CD4-positive, alpha-beta memory T cell (primary cell): ENCODE measurements at places on chromosomes 7 and 10. TPM values are rescaled to one million over a fixed set of nuclear protein-coding genes. Genes with fewer than 3 reads are reported as not detected.

- DNase-seq = no peak
Observed at GRCh38 chr7:108132551-108133265, 2.5 kb upstream of the LAMB4 start.

GRCh38 chr10:25766213-25766612 is 167.8 kb upstream of the MYO3A start:
- no peak for DNase-seq

- DNase-seq = no peak
Observed at GRCh38 chr10:24444337-24444736, 235.4 kb downstream of the KIAA1217 start.

The SYCE1 gene
- 0.91 TPM for polyA plus RNA-seq

DNA sequence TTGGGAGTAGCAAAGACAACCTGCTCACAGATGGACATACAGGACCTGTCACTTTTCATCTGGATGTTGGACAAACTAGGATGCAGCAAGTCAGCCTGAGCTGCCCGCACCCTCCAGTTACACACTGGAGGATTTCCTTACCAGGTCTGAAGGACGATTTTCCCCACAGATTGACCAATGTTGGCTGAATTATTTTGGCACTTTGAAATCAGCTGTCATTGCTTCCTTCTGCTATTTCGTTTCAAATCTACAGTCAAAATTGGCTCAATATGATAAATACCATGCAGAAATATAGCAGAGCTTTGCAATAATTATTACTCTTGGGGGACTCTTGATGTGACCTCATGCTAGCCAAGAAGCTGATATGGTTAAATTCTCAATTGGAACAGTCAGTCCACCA is 2.5 kb downstream of the CLRN3 start:
- no peak for DNase-seq

GRCh38 chr10:114541081-114541796 is 116.8 kb downstream of the ABLIM1 start:
- DNase-seq = peak; percentile 90

DNA sequence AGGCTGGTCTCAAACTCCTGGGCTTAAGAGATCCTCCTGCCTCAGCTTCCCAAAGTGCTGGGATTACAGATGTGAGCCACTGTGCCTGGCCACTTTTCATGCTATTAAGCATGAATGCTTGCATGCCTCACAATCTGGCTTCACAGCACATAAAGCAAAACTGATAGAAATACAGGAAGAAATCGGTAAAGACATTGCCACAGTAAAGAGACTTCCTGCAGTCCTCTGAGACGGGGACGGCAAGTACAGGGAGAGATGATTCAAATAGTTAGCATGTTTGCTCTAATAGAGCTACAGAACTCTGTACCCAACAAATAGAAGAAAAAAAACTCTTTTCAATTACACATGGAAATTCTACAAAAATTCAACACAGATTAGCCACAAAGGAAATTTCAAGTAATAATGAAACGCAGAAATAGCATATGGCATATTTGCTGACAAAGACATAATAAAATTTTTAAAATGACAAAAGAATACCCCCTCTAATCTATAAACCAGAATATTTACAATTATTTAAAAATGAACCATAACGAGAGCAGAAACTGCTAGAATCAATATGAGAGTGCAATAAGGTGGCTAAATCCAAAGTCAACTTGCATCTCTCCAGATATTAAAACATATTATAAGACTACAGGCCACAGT is 32.3 kb downstream of the CARD11 start:
- DNase-seq = no peak

- no peak for DNase-seq
Observed at GRCh38 chr7:1806354-1806753, 136.3 kb downstream of the ELFN1 start.

DNA sequence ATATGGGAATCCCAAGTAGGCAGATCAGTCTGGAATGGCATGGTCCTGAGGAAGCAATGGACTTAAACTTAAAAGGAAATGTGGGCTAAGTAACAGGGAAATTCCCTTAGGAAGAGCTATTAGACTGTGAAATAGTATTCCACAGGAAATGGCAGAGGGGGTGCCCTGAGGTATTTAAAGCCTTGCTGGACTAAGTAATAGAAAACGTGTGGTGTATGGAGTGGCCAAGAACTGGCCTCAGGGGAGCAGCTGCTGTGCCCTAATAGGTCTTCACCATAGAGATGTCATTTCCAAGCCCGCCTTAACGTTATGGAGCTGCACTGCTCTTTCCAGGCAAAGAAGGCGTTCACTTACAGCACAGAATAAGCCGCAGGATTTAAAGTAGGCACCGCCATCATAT is 365.2 kb upstream of the ZMIZ1 start:
- no peak for DNase-seq

- no peak for DNase-seq
Observed at GRCh38 chr7:116229366-116229765, 19.0 kb downstream of the TES start.

DNA sequence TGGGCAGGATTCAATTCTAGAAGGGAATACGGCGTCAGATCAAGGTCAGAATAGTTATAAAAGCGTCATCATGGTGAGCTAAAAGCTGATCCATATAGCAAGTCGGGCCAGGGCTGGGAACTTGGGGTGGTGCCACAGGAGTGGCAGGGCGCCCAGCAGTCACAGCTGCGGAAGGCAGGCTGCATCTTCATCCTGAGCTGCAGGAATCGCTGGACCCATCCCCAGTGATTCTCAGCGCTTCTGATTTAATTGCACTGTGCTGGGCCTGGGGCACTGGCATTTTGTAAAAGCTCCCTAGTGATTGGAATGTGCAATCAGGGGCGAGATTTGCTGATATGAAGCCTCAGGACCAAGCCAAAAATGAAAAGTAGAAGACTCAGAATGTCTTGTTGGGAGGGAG is 135.3 kb downstream of the CTTNBP2 start:
- no peak for DNase-seq

The TAF3 gene
- polyA plus RNA-seq = 15.6 TPM

DNA sequence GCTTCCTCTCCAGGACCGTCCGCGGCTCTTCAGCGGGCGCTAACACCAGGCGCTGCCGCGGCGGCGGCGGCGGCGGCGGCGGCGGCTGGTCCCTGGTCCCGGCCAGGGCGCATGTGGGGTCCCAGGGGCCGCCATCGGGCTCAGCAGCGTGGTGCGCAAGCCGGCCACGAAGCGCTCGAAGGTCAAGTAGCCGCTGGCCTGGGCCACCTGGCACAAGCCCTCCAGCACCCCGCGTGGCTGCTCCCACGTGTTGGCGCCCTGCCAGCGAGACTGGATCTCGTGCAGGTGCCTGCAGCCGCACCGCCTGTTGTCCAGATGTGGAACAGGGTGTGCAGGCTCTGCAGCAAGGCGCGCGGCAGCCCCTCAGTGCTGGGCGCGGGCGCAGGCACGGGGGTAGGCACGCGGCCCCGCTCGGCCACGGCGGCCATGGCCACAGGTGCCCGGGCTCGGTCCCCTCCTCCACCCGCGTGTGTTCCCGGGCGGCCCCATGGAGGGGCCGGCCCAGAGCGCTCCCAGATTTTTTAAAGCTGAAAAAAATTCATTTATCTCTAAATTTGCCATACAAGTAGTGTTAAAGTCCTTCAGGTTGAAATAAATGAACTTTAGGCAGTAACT is 884.2 kb upstream of the ZNF722 start:
- DNase-seq = no peak

GRCh38 chr10:10849306-10849705 is 168.4 kb upstream of the CELF2 start:
- DNase-seq = no peak

The GJD4 gene
- polyA plus RNA-seq = not detected

The AMZ1 gene
- polyA plus RNA-seq = not detected

GRCh38 chr10:118567701-118568248 is 27.7 kb downstream of the PRLHR start:
- no peak for DNase-seq

DNA sequence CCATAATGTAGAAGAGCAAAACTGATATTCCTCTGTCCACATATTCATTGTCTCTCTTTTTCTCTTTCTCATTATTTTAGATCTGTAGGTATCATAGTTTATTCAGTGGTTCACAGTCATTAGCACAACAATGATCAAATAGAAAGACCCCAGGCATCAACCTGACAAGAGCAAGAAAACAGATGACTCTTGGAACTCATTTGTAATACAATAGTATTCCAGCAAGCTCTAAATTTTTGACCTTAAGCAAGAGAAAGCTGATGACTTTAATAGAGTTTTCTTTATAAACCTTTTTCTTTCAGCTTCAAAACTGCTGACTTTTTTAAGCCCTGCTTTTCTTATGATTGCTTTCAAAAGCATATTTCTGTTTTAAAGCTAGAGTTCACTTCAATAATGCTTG is 507.5 kb upstream of the SORCS1 start:
- no peak for DNase-seq

DNA sequence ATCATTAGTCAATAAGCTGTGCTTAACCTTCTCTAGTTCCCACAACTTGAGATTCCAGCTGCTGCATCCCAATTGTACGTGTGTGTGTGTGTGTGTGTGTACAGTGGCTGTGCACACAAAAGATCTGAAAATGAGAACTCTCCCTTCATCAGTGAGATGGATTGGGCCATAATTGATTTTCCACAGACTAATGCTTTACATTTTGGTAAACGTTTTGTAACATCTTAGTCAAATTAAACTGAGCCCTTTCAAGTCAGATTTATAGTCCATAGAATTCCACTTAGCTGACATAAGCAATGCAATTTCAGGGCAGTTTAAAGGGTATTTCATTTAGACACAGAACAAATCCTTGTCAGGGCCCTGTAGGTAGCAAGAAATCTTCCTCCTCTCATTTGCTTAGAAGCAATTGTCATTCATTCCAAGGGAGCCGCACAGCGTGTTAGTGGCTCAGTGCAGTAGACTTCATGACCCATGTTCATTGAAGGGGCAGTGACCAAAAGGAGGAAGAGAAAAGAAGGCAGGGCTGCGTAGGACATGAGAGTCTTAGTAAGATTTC is 1123.5 kb upstream of the AUTS2 start:
- DNase-seq = no peak

- no peak for DNase-seq
Observed at GRCh38 chr7:48636391-48637015, 287.8 kb upstream of the CDC14C start.

GRCh38 chr10:8054244-8054493 is 319 bp upstream of the GATA3 start:
- DNase-seq = no peak

GRCh38 chr7:37365405-37365804 is 83.3 kb downstream of the ELMO1 start:
- DNase-seq = no peak

GRCh38 chr10:77869626-77870420 is 56.7 kb downstream of the DLG5 start:
- no peak for DNase-seq

DNA sequence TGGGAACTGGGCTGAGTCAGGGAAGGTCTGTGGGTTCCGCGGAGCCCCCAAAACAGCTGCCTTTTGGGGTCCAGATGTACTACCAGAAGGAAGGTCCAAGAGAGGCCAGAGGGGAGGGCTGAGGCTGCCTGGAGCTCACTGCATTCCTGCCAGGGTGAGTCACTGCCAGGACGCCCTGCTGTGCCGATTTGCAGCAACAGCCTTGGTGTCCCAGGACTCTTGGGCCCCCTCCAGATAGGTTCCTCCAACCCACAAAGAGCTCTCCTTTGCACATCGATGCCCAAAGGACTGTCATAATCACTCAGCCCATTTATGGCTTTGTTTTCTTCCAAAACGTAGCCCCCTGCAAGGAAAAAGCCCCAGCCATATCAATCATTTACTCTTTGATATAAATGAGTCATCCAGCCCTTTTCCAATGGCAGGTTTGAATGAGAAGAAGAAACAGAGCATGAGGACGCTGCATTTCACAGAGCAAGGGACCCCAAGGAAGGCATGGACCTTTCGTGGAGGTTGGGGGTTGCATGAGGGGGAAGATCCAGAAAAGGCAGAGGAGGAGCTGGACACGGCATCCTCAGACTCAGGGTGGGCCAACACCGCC is 32.2 kb upstream of the COL13A1 start:
- DNase-seq = no peak
